ENCODE measurements at places on chromosomes 7 and 10.

GRCh38 chr10:118504467-118505205, 90.8 kb downstream of the PRLHR start:
- DNase-seq, result no peak

DNA sequence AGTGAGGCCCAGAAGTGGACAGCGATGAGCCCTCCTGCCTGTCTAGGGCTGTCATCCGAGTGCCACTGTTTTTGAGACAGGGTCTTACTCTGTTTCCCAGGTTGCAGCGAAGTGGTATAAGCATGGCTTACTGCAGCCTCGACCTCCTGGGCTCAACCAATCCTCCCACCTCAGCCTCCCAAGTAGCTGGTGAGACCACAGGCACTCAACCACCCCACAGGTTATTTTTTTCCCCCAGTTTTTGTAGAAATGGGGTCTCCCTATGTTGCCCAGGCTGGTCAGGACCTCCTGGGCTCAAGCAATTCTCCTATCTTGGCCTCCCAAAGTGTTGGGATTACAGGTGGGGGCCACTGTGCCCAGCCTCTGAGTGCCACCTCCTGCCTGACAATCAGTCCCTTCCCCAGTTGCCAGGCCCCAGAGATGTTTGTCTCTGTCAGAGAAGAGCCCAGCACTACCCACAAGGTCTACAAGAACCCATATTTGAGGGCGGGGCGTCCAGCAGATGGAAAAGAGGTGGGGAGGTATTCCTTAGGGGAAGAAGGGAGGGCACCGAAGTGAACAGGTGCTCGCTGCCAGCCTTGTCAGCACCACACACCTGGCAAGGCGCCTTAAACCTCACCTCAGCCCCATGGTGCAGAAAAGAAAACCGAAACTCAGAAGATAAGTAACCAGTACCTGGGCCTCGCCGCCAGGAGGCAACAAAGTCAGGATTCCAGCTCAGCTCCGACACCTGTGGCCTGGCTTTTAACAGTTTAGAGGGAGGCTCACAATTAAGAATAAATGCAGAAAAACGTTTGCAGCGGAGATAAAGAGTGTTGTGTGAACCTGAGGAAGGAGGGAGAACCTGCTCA, 77.4 kb upstream of the ANLN start:
- DNase-seq, result no peak

- DNase-seq, result peak; percentile 43
Measured at GRCh38 chr10:70162892-70163201, 7.5 kb downstream of the SAR1A start.

DNA sequence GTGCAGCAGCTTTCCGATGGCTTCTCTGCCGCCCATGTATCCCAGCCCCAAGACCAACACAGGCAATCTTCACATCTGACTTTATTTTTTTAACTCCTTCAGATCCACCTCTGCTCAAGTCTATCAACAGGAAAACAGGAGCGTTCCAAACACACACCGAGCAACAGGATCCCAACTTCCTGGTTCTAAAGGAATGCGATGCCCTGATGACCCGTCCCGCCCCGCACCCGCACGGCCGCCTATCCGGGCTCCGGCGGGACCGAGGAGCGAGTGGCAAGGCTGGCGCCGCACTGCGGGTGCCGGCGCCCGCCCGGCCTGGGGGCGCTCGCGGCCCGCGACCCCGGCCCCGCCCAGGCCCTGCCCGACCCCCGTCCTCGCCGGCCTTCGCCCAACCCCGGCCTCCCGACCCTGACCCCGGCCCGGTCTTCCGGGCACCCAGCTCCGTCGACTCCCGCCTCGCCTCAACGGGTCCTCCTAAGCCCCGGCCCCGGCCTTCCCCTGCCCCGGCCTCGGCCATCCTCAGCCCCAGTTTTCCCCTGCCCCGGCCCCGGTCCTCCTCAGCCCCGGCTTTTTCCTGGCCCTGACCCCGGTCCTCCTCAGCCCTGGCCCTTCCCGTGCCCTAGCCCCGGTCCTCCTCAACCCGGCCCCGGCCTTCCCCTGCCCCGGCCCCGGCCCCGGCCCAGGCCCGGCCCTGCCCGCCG, 730 bp downstream of the LARP4B start:
- DNase-seq, result no peak

DNA sequence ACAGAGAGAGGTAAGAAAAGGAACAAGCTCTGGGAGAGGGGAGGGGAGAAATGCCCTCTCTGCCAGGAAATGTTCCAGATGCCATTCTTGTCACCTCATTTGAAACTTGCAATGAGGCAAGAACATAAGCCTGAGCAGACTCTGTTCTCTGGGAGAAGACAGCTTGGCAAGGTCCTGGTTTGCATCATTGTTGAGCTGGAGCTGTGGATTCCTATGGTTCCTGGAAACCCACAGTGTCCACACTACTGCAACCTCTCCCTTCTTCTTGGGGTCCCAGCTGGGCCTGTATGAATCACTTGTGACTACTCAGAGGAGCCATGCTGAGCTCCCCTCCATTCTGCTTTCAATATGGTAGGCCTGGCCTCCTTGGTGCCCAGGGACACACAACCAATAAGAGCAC, 60.8 kb upstream of the HECTD2 start:
- DNase-seq, result no peak

GRCh38 chr10:110007161-110007700, 553 bp upstream of the ADD3 start:
- no peak for DNase-seq

DNA sequence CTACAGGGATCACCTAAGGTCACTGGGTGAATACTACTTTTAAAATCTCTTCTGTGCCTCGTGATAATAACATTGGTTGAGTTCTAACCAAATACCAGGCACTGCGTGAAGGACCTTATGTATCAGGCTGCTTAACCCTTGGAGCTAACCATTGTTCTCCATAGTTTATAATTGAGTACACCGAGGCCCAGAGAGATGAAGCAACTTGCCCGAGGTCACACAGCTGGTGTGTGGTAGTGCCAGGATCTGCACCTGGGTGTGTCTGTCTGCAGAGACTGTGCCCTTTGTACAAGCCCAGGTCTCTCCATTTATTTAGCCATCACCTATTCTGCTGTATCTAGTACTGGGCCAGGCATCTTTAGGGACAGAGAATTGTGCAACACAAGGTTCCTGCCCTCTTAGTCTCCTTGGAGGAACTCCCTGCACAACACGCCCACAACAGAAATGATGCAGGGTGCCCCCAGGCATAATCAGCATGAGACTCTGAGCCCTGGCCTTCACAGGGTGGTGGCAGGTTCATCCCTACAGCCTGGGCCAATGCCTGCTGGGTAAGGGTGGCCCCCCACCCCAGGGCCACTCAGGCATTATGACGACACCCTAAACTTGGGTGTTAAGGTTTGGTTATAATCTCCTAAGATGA, 31.5 kb downstream of the UNC5B start:
- DNase-seq, result no peak

DNA sequence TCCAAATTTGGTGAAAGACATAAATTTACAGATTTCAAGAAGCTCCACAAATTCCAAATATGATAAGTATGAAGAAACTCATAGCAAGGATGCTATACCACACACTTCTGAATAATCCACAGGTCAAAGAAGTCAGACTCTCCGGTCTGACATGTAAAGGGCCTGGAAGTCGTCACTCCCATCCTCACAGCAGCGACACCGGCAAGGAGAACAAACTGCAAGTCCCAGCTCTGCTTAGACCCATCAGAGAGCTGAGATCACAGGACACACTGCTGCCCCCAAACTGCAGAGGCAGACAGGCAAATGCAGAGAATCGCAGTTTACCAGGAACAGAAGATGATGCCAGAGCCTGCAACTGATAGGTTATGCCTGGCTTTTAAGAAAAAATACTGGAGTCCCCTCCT, 62.0 kb downstream of the AMZ1 start:
- no peak for DNase-seq

DNA sequence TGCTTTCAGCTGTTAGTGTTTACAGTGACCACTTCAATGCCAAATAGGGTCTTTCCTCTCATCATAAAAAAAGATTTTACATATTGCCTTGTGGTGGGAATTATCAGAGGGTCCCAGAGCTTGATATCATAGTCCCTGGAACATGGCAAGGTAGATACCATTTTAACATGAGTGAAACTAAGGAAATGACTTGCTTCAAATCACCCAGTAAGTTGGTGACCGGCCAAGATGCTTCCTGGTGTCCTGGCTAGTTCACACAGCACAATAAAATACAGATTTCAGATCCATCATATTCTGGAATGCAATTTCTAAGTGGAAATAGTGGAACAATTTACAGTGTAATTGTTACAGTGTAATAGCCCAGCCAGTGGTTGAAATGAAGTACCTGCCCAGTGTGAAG, 36.6 kb downstream of the CNNM1 start:
- DNase-seq, result no peak

GRCh38 chr10:64430690-64431323, 909.6 kb downstream of the REEP3 start:
- DNase-seq, result no peak

DNA sequence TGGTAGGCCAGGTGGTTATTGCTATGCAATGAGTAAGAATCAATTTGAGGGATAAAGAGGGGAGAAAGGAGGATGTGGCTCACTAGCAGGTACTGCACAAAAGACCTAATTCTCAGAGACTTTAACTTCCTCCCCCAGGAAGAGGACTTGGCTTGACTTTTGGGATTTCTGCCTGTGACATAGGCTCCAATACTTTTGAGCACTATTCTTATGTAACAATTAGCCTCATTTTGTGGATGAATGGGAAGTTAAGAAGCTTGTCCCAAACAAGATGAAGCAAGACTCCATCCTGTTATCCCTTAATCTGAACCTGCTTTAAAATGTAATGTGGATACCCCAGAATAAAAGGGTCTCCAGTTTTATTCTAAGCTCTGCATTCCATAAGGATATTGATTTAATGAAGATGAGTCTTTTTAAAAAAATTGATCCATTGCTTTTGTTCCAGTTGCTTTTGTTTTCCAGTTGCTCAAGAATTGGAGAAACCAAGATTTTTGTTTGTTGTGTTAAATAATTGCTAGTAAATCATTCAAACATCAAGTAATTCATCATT, 218.5 kb downstream of the SNX13 start:
- no peak for DNase-seq

DNA sequence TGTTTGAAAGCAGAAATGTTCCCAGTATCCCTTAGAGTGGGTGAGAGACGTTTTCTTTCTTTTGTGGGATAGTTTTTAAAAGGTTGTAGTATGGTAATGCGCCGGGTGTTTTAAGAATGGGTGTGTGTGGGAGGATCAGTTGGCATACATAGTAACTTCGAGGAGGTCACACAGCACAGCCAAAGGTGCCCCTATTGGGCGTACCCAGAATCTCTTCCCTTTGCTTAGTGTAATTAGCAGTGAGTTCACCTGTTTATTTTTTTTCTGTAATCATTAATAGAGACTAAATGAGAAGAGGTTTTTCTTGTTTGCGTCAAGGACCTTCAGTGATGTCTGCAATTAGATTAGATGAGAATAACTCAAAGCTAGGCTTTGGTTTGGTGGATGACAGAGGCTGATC, 1.5 kb downstream of the PLEKHA8 start:
- DNase-seq, result no peak

DNA sequence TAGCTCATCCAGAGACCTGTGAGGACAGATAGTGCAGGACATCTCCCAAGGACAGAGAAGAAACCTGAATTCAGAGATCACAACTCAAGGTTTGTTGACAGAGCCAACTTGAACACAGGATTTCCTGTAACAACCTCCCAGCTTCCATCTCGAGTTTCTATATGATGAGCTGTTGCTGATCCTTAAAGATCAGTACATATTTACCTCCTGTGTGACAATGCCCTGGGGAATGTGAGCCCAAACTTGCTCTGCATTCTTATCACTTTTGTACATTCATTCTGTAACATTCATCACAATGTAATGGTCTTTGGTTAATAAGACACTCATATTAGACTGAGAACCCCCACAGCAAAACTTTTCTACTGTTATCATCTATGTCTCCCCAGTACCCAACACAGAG, 468.6 kb downstream of the XPNPEP1 start:
- DNase-seq, result no peak

GRCh38 chr7:73893342-73894101, 32.6 kb downstream of the TMEM270 start:
- DNase-seq, result no peak

DNA sequence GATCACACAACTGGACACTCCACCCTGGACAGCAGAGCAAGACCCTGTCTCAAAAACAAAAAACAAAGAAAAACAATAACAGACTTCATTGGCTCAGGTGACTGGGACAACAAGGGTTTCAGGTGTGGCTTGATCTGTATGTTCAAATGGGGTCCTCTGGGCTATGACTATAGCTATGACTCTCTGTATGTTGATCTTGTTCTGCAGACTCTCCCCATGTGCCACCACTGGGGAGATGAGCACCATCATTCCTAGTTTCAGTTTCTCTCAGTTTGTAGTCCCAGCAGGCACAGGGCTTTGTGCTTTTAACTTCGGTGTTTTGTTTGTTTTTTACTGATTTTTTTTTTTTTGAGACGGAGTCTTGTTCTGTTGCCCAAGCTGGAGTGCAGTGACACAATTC, 53.8 kb downstream of the SUFU start:
- no peak for DNase-seq

Data from GM12878 (cell line).